ENCODE measurements at places on chromosomes 6 and 20.
A peak's percentile ranks its signal among the peaks of the same experiment; 100 is the strongest.

- DNase-seq: no peak
These were observed 43.6 kb upstream of the ZBP1 start for GRCh38 chr20:57663681-57664451.

DNA sequence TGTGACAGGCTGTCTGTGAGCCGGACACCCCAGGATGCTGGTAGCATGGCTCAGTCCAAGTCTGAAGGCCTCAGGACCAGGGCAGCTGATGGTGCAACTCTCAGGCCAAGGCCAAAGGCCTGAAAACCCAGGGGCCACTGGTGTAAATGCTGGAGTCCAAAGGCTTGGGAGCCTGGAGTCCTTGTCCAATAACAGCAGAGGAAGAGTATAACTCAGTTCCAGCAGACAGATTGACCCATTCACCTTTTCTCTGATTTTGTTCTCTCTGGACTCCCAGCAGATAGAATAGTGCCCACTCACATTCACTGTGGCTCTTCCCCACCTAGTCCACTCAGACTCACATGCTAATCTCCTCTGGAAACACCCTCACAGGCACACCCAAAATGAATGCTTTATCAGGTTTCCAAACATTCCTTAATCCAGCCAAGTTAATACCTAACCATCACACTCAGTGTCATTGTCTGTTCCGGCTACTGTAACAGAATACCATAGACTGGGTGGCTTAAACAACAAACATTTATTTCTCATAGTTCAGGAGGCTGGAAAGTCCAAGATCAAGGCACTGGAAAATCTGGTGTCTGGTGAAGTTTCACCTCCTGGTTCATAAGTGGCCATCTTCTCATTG is 5.0 kb upstream of the TRAF3IP2 start:
- DNase-seq: no peak

DNA sequence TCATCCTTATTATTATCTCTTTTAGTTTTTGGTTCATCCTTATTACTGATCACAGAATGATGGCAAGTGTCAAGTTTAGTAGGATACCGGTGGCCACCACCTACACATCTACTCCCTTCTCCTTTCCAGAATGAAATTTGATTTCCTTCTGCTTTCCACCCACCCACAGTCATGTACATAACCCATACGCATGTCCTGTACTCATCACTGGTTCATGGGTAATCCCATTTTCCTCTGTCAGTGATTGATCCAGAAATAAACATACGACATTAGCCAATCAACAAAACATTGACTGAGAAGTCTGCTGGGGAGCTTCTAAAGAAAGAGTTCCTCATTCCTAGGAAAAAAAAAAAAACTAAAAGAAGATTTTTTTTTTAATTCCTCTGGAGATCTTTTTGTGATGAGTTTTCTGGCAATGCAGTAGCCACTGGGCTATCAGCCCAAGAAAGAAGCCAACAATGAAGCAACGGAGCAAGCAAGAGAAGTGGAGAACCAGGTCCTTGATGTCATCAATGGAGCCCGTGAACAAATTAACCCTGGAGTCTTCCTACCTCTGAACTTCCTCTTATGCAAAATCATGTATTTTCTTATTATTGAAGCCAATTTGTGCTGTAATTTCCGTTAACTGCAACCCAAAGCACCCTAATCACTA is 127.8 kb downstream of the TASP1 start:
- no peak for DNase-seq

DNA sequence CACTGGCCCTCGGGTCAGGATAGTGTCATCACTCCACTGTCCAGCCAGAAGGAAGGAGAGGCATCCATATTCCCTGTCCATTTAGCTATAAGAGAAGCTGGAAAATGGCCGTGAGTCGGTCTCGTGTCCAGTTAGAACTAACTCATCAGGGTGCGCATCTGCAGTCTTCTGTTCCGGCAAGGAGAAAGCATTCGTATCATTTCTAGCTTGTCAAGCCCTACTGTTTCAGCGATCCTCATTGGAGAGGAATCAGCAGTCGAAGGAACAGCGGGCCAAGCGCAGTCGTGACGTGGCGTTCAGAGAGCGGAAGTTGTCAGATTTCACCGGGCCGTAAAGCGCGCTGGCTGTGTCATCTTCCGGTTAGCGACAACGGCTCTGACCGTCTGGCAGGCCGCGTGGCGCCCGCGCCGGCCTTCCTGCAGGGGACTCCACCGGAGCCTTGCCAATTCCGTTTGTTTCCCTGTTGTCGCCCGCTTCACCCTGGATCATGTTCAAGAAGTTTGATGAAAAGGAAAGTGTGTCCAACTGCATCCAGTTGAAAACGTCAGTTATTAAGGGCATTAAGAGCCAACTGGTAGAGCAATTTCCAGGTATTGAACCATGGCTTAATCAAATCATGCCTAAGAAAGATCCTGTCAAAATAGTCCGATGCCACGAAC is 32.9 kb downstream of the HM13 start:
- peak; percentile 76 for DNase-seq

GRCh38 chr6:146071781-146072180 is 42.9 kb downstream of the GRM1 start:
- no peak for DNase-seq

GRCh38 chr20:1489325-1489724 is 1.9 kb downstream of the SIRPB2 start:
- DNase-seq: no peak

GRCh38 chr6:156717542-156717941 is 59.6 kb upstream of the ARID1B start:
- DNase-seq: no peak

GRCh38 chr6:155352811-155353210 is 38.5 kb upstream of the TFB1M start:
- DNase-seq: no peak

- DNase-seq: no peak
These were observed 169.7 kb upstream of the TNFAIP3 start for GRCh38 chr6:137697267-137697938.

DNA sequence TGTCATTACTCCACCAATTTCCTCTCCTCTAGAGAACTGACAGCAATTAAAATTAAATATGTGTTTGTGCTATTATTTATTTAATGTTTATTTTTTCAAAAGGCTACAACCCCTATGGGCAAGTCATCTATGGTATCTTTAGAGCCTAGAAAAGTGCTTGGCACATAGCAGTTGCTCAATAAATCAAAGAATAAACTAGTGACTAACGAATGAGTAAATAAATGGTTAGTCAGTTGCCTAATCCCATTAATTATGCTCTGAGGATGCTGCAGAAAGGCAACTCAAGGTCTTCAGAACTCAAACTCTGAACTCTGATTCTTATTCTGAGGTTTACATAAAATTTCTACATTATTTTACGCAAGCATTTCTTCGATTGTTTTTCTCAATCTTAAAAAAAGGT is 193.0 kb upstream of the TSHZ2 start:
- DNase-seq: no peak

- no peak for DNase-seq
These were observed 209.3 kb downstream of the DLL1 start for GRCh38 chr6:170081556-170081955.

DNA sequence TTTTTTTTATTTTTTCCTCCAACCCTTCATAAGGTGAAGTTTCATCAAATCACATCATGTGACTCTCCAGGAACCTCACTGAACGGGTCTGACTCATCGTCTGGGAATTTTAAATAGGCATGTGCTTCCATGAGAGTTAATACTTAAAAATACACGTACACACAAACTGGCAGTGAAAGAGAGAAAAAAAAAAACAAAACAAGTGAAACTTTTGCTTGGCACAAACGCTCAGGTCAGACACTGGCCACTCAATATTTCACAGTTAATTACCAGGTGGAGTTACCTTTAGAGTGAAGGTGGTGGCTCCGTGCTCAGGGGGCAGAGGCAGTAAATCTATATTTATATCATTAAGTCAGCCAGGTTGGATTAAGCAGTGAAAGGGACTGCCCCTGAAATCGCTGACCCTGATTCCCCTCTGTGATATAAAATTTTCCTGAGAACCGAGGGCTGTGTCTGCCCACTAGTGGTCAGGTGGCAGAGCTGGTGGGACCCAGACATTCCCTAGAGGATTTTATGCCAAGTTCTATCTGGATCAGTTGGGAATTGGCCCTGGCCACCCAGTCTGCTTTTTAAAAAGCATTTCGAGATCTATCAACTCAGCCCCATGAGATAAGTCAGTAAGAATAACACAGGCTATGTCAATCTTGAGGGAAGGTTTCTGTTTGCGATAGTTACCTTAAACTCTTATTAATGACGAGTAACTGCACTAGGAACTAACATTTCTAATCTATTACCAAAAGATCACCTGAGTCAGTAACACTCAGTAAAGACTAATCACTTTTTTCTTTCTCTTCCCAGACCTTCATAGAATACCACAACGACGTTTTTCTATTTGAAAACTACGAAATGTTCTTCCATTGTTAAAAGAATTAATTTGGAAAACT is 259.1 kb downstream of the HDGFL1 start:
- DNase-seq: peak; percentile 72

GRCh38 chr6:73233048-73233447 is 7.8 kb upstream of the KHDC1L start:
- DNase-seq: no peak

- DNase-seq: no peak
These were observed 85.5 kb downstream of the ARID1B start for GRCh38 chr6:156862711-156863110.

DNA sequence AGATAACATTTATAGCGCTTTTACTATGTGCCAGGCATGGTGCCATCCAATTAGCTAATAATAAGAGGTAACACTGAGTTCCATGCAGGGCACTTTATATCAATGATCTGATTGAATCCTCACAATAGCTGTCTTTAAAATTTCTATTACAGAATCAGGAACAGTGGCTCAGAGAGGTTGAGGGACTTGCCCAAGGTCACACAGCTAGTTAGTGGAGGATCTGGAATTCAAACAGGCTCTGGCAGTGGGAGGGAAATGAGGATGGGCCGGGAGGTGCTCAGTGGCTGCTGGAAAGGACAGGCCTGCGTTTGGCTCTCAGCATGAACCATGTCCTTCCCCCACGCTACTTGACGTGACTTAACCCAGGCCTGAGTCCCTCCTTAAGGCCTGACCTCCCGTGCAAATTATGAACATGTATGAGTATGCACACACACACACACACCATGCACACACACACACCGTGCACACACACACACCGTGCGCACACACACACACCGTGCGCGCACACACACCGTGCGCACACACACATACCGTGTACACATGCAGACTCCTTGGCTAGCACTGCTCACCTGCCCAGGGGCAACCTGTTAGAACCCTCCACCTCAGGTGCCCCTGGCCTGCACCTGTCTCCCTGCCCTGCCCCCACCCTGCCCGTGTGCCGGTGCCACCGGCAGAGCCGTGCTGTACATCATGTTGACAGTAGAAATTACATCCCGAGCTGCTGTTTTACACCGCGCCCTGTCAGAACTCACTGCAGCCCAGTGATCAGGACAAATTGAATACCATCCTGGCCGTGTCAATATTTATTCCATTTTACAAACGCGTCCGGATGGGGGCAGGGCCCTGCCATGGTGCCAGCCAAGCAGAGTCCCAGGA is 43.7 kb downstream of the CDH22 start:
- no peak for DNase-seq

- DNase-seq: no peak
These were observed 2.8 kb downstream of the CLIC5 start for GRCh38 chr6:46012834-46013233.
